Activated T-cell treated with anti-CD3 and anti-CD28 coated beads, Interleukin-2, amount 50 U/mL, for 1 hour (primary cell): ENCODE measurements at places on chromosomes 1 and 21.

DNA sequence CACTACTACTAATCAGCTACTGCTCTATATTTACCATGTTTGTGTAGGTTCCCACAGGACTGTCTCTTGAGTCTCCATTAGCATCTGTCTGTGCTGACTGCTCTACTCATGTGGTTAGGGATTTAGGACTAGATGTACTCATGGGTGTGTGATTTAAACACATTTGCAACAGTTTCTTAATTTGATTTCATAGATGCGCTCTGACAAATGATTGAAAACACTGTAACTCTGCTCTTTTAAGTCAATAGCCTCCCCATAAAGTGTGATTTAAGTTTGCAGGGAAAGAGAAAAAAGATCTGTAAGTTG, 809.3 kb downstream of the NCAM2 start:
- no peak for DNase-seq

DNA sequence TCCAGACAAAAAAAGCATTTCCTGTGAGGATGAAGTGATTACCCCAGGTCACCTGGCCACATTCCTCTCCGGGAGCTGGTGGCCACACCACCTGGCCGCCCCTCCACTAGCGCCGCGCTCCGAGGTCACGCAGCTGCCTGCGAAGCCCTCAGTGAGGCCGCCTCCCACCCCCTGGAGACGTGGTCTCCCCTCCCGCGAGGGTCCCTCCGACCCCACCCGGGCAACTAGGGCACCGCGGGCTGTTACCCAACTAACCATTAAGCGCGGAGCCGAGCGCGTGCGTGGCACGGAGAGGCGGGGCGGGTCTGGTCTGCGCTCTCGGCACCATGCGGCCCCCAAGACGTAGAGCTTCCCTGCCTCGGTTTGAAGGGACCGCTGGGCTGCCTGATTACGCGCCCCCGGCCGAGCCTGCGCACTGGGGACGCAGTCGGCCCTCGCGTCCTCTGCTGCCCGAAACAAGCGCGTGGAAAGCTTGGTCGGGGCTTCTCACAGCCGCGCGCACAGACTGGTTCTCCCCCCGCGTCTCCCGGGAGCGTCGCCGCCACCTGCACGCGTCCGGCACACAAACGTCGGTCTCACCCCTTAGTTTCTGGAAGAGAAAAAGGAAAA, 106.5 kb downstream of the SLC16A1 start:
- DNase-seq: no peak

DNA sequence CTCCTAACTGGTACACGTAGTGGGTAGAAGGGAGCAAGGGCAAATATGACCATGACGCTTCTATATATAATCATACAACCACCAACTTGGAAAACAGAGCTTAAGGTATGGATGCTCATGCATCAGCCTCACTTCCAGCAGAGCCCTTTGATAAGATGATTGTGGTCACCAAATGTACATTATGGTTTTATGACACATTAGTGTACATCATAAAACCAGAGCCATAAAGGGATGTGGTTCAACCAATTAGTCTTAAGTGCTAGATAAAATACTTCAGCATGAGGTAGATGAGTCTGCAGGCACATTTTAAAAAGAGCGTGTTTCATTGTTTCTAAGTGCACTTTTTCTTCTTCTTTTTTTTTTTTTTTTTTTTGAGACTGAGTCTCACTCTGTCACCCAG, 43.7 kb downstream of the NIBAN1 start:
- no peak for DNase-seq

- DNase-seq: no peak
These were observed 400.7 kb downstream of the SMYD3 start for GRCh38 chr1:246106342-246106763.

- no peak for DNase-seq
These were observed 6.4 kb upstream of the PKP1 start for GRCh38 chr1:201276891-201277290.

GRCh38 chr1:234656070-234656895, 46.3 kb upstream of the IRF2BP2 start:
- no peak for DNase-seq
